Choroid plexus epithelial cell (primary cell): ENCODE measurements at places on chromosomes 4 and X.

DNA sequence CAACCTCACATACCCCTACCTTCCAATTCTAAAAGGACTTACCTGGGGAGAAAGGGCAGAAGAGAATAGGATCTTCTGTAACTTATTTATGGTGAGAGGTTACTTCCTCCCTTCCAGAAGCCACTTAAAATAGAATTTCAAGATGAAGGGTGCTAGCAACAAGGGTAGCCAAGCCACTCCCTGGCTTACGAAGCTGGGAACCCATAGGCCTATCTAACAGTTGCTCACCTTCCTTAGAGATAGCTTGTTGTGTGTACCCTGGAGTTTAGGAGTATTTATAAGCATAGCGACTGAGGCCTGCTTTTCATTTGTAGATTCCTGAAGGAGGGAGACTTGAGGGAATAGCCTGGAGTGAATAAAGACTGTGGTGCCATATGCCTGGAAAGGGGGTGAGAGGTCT lies 28.9 kb downstream of the XK start:
- DNase-seq, result no peak

DNA sequence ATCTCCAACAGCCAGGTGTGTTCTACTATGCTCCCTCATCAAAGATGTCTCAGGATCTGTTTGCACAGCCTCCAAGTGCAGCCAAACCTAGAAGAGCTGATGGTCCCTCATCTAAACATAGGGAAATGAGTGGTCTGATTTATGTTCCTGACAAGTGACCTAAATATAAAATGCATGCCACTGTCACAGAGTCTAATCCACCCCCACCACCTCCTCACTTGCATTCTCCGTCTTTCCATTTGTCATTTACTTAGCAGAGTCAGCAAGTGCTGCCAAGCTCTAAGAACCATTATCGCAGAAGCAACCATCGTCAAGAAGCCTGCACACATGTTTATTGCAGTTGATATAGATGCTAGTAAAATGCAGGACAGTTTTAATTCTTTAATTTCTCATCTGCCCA lies 33.1 kb upstream of the VCX3A start:
- DNase-seq, result no peak

DNA sequence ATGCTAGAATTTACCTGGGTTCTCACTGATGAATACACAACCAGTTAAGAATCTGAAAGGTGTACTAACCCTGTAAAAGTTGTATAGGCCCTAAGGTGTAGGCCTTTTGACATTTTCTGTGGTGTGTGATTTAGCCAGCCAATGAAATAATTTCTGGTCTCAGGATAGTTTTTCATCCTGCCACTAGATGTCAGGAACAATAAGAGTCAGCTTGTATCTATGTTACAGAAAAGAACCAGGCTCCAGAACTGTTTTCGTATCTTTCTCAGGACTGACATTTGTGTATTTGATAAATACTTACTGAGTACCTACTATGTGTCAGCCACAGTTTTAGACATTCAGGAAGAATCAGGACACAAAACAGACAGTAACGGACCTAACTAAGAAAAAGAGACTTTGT lies 673.6 kb upstream of the TENM3 start:
- peak; percentile 75 for DNase-seq

GRCh38 chrX:20567108-20567507 lies 300.4 kb upstream of the RPS6KA3 start:
- DNase-seq, result no peak

DNA sequence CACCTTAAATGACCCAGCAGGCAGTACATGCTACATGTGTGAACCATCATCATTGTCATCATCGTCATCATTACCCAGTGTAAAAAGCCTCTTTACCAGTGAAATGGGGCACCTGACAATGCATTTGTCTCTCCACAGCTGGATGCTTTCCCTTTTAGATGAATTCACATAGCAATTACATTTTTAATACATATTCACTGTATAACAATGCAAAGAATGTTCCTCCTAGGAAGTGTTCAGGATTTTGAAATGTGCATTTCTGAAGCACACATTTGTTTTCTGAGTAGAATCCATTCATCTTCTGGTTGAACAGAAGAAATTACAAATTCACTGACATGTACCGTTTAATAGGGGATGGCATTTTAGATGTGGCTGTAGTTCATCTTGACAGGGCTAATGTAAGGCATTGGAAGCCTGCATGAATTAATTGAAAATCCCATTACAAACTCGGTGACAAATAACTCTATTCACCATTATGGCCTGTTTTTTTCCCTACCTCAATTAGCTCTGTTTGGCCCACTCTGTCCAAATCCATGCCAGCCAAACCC lies 111.1 kb downstream of the SH3RF1 start:
- peak; percentile 90 for DNase-seq

- DNase-seq, result no peak
Observed at GRCh38 chr4:97134456-97134855, 1008.8 kb downstream of the STPG2 start.

- no peak for DNase-seq
Observed at GRCh38 chr4:26862381-26862915, 1.8 kb downstream of the STIM2 start.

- DNase-seq, result no peak
Observed at GRCh38 chrX:131764216-131764615, 220.3 kb downstream of the OR13H1 start.

GRCh38 chr4:21451032-21451431 lies 497.5 kb downstream of the KCNIP4 start:
- DNase-seq, result peak; percentile 89

DNA sequence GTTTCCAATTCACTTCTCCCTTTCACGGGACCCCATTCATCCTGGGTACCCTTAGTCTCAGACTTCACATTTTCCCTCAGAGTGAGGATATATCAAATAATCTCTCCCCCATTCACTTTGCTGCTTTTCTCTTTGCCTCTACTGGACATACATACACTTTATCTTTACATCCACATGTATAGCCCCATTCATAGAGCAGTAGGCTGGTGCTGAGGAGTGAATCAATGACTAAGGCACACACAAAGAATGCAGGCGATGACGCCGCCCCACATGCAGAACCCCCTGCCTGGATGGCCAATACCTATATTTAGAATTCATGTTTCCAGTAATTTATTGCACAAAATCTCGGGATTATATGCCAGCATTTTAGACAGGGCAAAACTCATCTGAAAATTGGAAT lies 554.3 kb upstream of the TENM3 start:
- peak; percentile 54 for DNase-seq

DNA sequence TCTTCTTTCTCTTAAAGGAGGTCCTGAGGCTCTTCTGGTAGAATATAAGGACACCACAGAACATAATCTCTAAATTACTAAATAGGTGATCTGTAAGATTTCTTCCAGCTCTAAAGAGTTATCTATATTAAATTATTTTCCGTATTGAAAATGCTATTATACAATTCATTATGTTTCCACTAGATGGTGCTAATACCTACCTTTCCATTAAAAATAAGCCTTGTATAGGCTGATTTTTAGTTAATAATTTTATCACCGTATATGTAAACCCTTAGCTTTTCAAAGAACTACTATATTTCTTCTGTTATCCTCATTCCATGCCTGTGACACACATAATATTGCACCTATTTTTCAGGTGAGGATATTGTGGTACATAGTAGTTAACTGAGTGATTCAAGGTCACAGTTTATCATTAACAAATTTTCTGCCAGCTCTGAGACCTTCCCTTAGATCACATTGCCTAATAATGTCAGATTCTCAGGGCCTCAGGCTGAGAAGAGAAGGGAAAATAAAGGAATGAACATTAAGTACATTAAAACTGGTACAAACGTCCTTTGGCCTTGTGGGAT lies 138.8 kb downstream of the TEX11 start:
- DNase-seq, result peak; percentile 13

- DNase-seq, result peak; percentile 43
Observed at GRCh38 chr4:67684839-67685531, 16.0 kb downstream of the UBA6 start.

- DNase-seq, result no peak
Observed at GRCh38 chrX:72495046-72495445, 77.6 kb downstream of the HDAC8 start.

- peak; percentile 73 for DNase-seq
Observed at GRCh38 chr4:173424899-173425805, 26.2 kb upstream of the SCRG1 start.

DNA sequence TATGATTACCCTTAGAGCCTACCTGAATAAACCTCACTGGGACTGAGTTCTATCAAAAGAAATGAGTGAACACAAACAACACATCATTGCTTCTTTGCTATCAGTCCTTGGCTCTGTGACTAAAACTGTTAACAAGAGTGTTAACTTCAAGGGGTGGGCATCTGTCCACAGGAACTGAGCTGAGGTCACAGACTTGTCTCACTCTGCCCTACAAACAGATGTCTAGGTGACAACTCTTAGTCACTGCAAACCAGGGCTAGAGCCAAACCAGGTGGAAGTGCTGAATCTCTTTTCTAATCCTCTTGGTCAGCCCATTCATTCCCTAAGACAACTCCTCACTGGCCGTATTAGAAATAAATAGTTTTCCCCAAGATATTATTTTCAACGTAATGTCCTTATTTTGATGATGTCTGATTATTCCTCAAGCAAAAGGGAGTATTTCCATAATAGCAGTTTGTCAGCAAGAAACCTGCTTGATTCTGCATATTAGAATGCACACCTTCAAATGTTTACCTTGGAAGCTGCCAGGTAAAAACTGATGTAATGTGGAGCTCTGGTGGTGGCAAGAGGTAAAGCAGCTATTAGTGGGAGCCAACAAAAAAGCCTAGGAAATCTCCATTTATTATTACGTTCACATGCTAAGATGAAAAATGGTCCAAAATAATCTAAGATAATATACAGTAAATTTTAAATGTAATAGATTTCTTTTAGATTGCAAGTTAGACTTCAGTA lies 4.0 kb downstream of the COL25A1 start:
- peak; percentile 52 for DNase-seq
